SJSA1 (cell line): ENCODE measurements at places on chromosomes 11 and 22. TPM values are rescaled to one million over a fixed set of nuclear protein-coding genes. Genes with fewer than 3 reads are reported as not detected.

The TPH1 gene
- 0.03 TPM in 1 of 2 replicates, not detected in the other for total RNA-seq

The POTEH gene
- total RNA-seq, result not detected in 2 replicates

The OTOG gene
- not detected in 2 replicates for total RNA-seq

The TRIM3 gene
- total RNA-seq, result 9.1 and 11.0 TPM in 2 replicates

The MGAT3 gene
- total RNA-seq, result 3.9 and 4.3 TPM in 2 replicates

The FERMT3 gene
- total RNA-seq, result 0.84 TPM in 1 of 2 replicates, not detected in the other

The FXYD6 gene
- 0.05 TPM in 1 of 2 replicates, not detected in the other for total RNA-seq

The PDGFD gene
- total RNA-seq, result 4.3 and 6.6 TPM in 2 replicates

The SLC7A4 gene
- not detected in 2 replicates for total RNA-seq

The CCDC81 gene
- 18.2 and 37.4 TPM in 2 replicates for total RNA-seq

The APOL4 gene
- total RNA-seq, result 0.08 TPM in 1 of 2 replicates, not detected in the other

The CCDC73 gene
- total RNA-seq, result not detected in 2 replicates

The OR4C45 gene
- not detected in 2 replicates for total RNA-seq

The DDTL gene
- total RNA-seq, result 1.1 TPM in 1 of 2 replicates, not detected in the other

The RCN1 gene
- total RNA-seq, result 110 and 132 TPM in 2 replicates

The ACRV1 gene
- total RNA-seq, result not detected in 2 replicates

The TMEM121B gene
- 0.03 and 0.05 TPM in 2 replicates for total RNA-seq

The SCO2 gene
- total RNA-seq, result 2.0 and 6.3 TPM in 2 replicates

The TREH gene
- total RNA-seq, result not detected in 2 replicates

The DDI1 gene
- total RNA-seq, result not detected in 2 replicates

The TMEM218 gene
- total RNA-seq, result 10.5 and 16.1 TPM in 2 replicates

The CST6 gene
- not detected in 2 replicates for total RNA-seq

The ASCL2 gene
- total RNA-seq, result not detected in 2 replicates

The OR52E8 gene
- not detected in 2 replicates for total RNA-seq

The APOBEC3A gene
- not detected in 2 replicates for total RNA-seq

The OR8A1 gene
- total RNA-seq, result not detected in 2 replicates

The LMNTD2 gene
- total RNA-seq, result 0.18 TPM in 1 of 2 replicates, not detected in the other

The NUP98 gene
- total RNA-seq, result 161 and 186 TPM in 2 replicates

The UFD1 gene
- 128 and 158 TPM in 2 replicates for total RNA-seq

The ABCG4 gene
- total RNA-seq, result 0.05 TPM in 1 of 2 replicates, not detected in the other

The PDGFB gene
- total RNA-seq, result 0.13 TPM in 1 of 2 replicates, not detected in the other

The C11orf97 gene
- not detected in 2 replicates for total RNA-seq

The F2 gene
- not detected in 2 replicates for total RNA-seq

The AIP gene
- 184 and 185 TPM in 2 replicates for total RNA-seq

The OR52H1 gene
- not detected in 2 replicates for total RNA-seq

The SCUBE2 gene
- not detected in 2 replicates for total RNA-seq

The ENTHD1 gene
- not detected in 2 replicates for total RNA-seq

The MAJIN gene
- total RNA-seq, result not detected in 2 replicates
